AG20443 (cell line): ENCODE measurements at places on chromosomes 6 and 20.

- no peak for DNase-seq
Measured at GRCh38 chr20:10129749-10130148, 88.9 kb upstream of the SNAP25 start.

DNA sequence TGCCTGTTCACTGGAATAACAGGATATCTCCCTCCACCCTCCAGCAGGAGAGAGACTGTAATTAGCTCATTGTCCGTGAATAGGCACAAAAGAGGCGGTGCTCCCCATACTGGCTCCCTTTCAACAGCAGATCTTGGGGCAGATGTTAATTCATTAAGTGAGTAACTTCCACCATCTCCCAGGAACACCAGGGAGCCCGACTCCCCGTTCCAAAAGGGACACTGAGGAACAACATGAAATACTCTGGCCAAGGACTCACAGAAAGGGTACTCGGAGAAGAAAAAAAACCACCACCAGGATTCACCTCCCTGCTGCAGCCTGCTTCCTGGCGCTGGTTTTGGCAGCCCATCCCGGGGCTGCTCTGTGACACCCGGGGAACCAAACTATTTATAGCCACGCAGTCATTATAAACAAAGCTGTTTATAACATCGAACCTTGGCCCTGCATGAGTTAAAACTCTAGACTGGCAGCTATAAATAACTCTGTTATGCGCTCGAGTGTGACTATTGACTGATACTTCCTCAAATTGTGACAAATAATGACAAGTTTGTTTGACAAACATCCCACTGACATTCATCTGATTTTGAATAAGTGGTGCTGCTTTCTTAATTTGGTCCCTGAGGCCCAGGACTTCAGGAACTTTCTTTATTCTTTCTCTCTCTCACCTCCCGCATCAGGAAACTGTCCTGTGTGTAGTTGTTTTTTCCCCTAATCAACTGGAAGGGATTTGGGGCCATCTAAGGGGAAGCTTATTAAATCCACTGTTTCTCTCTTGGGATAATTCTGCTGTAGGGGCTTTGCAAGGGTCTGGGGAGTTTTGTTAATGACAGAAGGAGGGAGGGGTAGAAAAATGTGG is 521.6 kb downstream of the CD83 start:
- peak; percentile 68 for DNase-seq

DNA sequence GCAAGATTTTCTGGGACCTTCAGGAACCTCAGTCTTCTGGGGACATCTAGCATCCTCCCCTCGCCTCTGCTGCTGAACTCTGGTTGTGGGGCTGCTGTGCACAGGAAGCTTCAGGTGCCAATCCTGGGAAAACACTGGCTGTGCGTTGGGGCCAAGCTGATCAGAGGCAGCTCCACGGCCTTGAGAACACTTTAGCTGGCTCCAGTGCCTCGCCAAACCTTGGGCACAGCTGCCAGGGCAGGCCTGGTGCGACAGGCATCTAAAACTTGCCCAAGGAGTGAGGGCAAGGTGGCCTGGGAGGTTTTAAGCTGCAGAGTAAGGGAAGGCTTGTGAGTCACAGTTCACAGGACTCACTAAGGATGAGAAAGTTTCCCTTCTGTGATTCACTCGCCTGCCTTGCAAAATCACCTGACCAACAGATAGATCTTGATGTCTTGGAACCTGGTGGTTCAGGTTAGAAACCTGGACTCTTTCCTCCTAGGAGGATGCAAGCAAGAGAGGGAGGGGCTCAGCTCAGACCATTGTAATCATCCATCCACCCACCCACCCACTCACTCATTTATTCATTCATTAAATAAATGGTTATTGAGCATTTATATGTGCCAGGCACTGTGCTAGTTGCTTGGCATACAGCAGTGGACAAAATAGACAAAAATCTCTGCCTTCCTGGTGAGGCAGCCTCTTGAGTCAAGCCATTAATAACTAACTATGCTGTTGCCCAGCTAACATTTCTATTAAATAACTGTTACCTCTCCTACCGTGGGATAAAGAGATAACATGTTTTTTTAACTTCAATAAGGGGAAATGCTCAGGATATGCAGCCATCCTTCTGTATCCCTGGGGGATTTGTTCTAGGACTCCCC is 2.5 kb upstream of the SPATS1 start:
- no peak for DNase-seq

DNA sequence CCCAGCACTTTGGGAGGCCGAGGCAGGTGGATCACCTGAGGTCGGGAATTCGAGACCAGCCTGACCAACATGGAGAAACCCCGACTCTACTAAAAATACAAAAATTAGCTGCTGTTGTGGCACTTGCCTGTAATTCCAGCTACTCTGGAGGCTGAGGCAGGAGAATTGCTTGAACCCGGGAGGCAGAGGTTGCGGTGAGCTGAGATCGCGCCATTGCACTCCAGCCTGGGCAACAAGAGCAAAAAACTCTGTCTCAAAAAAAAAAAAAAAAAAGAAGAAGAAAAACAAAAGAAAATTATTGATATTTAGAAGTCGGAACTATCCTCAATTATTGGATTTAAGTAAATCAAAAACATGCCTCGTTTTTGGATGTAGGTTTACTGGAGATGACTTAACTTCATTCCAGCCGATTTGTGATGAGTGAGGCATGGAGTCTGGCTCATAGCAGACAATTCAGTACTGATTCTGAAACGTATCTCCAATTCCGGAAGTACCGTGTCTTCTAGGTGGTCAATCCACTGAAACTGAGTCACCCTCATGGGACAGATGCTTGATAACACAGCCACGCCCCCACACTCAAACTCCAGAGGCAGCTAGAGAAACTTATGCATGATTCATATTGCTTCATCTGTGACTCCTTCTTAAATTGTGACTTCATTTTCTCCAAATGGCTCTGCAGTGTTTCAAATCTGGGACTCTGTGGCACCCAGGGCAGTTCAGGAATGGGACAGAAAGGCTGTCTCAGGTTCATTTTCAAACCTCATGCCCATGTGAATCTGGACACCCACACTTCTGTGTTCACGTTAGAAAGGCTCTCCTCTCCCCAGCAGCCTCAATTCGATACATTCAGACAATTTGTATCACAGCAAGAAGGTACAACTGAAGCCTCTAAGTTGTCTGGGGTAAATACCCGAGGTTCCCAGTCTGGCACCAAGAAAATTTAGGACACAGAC is 110.4 kb upstream of the ARMC2 start:
- DNase-seq: peak; percentile 91

DNA sequence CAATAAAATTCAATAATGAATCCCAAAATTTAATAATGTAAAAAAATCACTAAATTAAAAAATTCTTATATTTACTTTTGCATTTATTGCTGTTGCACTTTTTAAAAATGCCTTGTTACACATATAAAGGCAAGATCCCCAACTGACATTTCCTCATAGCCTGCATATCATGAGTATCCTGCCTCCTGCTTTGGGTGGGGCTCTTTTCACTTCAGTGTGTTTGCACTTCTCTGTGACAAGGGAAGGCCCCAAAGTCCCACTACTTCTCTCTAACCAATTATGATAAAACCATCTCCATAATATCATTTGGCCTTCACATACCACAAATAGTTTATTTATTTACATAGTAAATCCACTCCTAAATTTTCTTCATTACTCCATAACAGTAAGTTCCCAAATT is 446.1 kb upstream of the MARCKS start:
- no peak for DNase-seq

- DNase-seq: no peak
Measured at GRCh38 chr6:98498144-98498775, 336.1 kb upstream of the POU3F2 start.

- DNase-seq: no peak
Measured at GRCh38 chr6:48664826-48665225, 553.8 kb upstream of the PTCHD4 start.

DNA sequence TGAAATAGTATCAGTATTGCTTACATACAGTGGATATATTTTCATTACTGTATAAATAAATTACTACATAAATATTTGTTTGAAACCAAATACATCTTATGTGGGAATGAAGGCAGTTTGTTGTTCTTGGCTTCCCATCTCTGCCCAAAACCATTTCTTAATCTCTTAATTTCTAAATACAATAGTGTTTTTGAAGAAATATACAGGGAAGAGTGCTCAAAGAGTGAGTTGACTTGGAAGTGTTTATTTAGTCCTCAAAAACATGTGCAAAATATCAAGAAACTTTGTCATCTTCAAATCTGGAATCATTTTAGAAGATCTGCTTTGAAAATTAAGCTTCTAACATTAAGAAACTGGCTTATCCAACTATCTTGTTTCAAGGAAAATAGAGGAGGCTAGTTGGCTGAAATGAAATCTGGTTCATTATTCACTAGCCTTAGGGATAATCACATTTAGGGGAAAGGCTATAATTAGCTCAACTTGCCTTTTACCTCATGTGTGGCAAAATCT is 259.8 kb upstream of the FLRT3 start:
- no peak for DNase-seq

- peak; percentile 77 for DNase-seq
Measured at GRCh38 chr6:30357678-30358540, 13.0 kb downstream of the RPP21 start.

DNA sequence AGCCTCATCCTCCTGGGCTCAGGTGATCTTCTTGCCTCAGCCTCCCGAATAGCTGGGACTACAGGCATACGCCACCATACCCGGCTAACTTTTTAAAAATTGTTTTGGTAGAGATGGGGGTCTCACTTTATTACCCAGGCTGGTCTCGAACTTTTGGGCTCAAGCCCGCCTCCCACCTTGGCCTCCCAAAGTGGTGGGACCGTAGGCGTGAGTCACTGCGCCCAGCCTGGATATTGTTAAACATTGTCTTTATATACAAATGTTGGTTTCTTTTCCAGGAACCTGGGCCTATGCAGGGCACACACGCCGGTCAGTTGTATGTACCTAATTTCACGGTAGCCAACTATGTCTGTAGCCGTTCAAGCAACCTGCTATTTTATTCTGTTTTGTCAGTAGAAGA is 60.1 kb downstream of the SYNJ2 start:
- DNase-seq: no peak

DNA sequence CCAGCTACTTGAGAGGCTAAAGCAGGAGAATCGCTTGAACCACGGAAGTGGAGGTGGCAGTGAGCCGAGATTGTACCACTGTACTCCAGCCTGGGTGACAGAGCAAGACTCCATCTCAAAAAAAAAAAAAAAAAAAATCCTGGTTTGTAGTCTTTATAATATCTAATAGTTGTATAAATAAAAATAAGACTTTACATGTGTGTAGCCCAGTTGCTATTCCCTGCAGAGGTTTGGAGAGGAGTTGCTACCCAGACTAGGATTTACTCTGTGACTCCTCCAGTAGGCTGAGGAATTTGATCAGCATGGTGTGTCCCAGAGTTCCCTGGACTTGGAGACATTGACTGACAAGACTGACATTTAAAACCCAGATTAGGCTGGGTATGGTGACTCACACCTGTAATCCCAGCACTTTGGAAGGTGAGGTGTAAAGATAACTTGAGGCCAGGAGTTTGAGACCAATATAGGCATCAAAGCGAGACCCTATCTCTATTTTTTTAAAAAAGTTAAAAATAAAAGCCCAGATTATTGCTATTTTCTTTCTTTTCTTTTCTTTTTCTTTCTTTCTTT is 10.2 kb downstream of the CHMP4B start:
- no peak for DNase-seq

DNA sequence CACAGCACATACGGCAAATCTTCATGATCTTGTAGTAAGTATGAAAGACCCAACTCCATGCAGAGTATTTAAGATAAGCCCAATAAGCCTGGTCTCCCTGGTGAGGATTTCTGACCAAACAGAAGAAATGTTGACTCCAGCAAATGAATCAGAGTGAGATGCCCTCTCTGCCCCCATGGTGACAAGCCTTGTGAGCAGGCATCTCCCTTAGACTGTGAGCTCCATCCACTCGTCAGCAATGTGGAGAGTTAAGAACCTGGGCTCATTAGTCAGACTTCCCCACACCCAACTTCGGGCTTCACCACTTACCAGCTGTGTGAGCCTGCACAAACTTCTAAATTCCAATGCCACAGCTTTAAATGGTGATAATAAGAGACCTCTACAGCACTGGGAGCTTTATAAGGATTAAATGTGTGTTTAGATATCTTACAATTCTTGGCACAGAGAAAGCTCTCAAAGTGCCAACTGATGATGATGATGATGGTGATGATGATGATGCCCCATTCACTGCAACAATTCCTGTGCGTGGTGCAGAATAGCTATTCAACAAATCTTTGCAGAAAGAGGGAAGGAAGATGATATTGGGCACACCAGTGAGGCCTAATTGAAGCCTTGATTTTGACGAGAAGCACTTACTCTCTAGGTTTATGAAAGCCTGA is 253.4 kb upstream of the TAB2 start:
- no peak for DNase-seq

- DNase-seq: no peak
Measured at GRCh38 chr20:11585752-11586352, 331.8 kb upstream of the BTBD3 start.

DNA sequence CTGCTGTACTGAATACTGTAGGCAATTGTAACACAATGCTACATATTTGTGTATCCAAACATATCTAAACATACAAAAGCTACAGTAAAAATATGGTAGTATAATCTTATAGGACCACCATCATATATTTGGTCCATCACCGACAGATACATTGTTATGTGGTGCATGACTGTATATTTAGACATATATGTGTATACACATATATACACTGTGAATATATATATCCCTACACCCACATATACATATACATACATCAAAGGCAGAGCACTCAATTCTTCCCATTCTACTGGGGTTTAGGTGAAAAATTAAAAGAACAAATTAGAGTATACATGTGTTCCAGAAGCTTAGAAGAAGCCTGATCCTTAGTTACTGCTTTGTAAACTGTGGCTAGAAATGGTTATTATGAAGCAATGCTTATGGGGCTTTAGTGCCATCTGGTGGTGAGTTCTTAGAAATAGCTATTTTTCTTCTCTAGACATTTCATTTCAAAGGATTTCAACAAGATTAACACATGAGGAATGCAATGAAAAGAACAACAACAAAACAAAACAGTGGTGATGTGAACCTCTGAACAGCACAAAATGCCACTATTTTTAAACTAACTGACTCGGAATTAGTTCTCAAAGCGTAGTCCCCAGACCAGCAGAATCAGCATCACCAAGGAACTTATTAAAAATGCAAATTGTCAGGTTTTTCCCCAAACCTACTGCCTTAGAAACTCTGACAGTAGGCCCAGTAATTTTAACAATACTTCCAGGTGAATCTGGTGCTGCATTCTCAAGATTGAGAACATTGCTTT is 38.0 kb downstream of the PKHD1 start:
- peak; percentile 56 for DNase-seq

DNA sequence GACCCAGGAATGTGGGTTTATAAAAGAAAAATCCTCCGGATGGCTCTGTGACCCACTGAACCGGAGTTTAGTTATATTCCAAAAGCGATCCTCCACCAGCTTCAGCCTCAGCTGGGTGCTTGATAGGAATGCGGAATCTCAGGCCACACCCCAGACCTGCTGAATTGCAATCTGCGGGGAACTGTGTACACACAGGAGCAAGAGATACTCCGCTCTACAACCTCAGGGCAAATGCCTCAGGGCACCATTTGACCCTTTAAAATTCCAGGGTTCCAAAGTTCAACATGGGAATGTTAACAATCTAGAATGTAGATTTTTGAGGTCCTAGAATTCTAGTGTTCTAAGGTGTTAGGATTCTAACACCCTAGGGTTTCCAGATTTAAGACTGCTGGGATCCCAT is 10.8 kb downstream of the BPIFA2 start:
- DNase-seq: no peak
